ENCODE measurements at places on chromosomes 11 and 22. TPM values are rescaled to one million over a fixed set of nuclear protein-coding genes. Genes with fewer than 3 reads are reported as not detected.

Gene LMO1
- not detected for total RNA-seq

Gene PLEKHB1
- 1.5 TPM for total RNA-seq

Gene APOA5
- total RNA-seq, result not detected

Gene MAPK8IP1
- 0.83 TPM for total RNA-seq

Gene OR52R1
- total RNA-seq, result not detected

Gene TMEM45B
- 0.37 TPM for total RNA-seq

Gene C11orf65
- 0.30 TPM for total RNA-seq

Gene TYR
- not detected for total RNA-seq

Gene OR8A1
- total RNA-seq, result not detected

Gene CNIH2
- total RNA-seq, result 1.0 TPM

Gene CHRDL2
- total RNA-seq, result not detected

Gene CYP2D6
- 3.8 TPM for total RNA-seq
